ENCODE measurements at places on chromosomes 7 and 10.

GRCh38 chr10:90148116-90148855 is 446.9 kb downstream of the KIF20B start:
- DNase-seq = no peak

GRCh38 chr10:22605168-22605567 is 109.2 kb downstream of the PIP4K2A start:
- no peak for DNase-seq

- DNase-seq = no peak
Measured at GRCh38 chr7:378041-378420, 88.1 kb downstream of the FOXL3 start.

GRCh38 chr10:13775786-13776775 is 189.3 kb downstream of the PRPF18 start:
- DNase-seq = no peak

DNA sequence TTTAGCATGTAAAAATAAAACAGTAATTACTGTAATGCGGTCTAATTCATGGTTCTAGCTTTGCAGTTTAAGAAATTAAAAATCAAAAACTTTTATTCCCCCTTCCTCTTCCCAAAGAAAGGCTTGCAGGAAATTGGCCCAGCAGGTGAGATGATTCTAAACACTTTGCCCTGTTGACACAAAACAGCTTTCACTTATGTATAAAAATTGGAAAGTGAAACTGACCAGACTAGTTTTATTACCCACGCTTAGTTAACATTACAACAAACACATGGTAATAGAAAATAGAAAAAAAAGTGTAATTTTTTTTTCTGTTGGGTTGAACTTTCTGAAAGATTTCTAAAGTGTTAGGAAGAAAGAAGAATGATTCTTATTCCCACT is 1.2 kb upstream of the CCDC6 start:
- DNase-seq = no peak

GRCh38 chr10:60363187-60363586 is 26.5 kb downstream of the ANK3 start:
- DNase-seq = no peak

GRCh38 chr7:34081935-34082334 is 176.6 kb downstream of the BMPER start:
- no peak for DNase-seq

DNA sequence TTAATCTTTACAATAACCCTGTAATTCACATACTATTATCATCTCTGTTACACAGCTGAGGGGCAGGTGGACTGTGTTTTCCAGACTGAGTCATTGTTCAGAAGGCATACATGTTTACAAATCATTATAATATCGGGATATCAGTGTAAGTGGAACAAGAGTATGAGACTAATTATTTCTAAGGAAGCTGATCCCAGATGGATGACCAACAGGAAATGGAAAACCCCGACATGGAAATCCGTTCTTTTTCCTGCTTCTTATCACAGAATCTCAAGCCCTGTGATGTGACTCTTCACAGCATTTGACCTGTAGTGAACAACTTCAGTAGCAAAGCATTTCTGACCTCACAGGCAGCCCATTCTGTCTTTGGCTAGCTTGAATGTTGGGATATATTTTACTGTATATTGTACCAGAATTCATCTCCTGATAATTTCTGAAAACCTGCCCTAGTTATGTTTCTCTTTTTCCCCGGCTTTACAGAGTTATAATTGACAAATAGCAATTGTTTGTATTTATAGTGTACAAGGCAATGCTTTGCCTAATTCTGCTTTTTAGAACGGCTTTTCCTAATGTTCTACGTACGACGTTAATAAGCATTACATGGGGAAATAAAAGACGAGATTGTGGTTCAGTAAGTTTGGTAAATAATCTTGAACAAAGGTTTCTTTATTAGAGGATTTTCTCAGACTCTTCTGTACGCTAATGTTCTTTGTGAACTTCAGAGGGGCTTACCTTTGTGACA is 78.6 kb upstream of the SYPL1 start:
- no peak for DNase-seq

Data from activated CD4-positive, alpha-beta T cell treated with anti-CD3 and anti-CD28 coated beads for 24 hours (primary cell).